Peyer's patch (tissue), 4 donors: ENCODE measurements at places on chromosomes 1 and 21. TPM values are rescaled to one million over a fixed set of nuclear protein-coding genes. Genes with fewer than 3 reads are reported as not detected.
A peak's percentile ranks its signal among the peaks of the same experiment; 100 is the strongest.

The FAM177B gene
- total RNA-seq: 14.9 TPM

- no peak for DNase-seq
Measured at GRCh38 chr1:226940806-226941067, 643 bp downstream of the COQ8A start.

The UBL4B gene
- not detected for total RNA-seq

The PAQR6 gene
- 3.6 TPM for total RNA-seq

- no peak for DNase-seq
Measured at GRCh38 chr1:117930173-117930447, 571 bp downstream of the WDR3 start.

- DNase-seq: no peak
Measured at GRCh38 chr1:17520473-17521319, 18.8 kb upstream of the ARHGEF10L start.

DNA sequence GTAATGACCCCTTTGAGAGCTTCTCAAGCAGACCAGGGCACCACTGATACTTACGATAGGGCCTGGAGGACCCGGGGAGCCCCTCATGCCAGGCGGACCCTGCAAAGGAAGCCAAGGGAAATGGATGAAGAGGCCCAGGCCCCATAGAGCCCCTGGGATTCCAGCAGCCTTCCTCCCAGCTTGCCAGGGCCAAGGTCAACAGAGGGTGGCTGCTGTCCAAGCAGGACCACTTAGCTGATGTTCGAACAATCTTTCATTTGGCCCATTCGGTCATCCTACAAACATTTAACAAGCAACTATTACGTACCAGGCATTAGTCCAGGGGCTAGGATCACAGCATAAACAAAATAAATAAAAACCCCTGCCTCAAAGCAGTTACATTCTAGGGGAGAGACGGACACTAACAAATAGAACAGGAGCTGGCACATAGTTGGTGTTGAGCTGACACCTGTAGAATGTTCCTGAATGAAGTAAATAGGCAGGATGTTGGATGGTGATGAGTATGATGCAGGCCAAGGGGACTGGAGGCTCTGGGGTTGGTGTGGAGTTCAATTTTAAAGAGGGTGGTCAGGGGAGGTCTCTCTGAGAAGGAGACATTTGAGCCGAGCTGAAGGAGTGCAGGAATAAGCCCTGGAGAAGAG lies 27.0 kb upstream of the PEF1 start:
- DNase-seq: no peak

The KRTAP21-1 gene
- total RNA-seq: not detected

- DNase-seq: peak; percentile 43
Measured at GRCh38 chr1:8343044-8343443, 25.1 kb downstream of the SLC45A1 start.

The UBE2U gene
- total RNA-seq: not detected

DNA sequence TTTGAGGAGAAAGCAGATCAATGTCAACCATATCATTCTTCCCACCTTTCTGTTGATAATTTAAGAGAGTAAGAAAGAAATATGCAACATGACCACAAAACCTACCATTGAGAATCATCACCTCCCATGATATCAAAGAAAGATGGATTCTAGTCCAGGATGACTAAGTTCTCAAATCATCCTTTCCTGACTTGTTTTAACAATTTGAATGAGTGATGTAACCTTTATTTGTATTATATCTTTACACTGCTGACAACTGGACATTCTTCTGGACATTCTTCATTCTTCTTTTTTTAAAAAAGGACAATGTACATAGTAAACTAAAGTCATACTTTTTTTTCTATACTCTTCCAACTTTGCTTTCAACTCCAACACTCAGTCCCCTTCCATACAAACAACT lies 9.5 kb downstream of the PSMB4 start:
- DNase-seq: no peak

DNA sequence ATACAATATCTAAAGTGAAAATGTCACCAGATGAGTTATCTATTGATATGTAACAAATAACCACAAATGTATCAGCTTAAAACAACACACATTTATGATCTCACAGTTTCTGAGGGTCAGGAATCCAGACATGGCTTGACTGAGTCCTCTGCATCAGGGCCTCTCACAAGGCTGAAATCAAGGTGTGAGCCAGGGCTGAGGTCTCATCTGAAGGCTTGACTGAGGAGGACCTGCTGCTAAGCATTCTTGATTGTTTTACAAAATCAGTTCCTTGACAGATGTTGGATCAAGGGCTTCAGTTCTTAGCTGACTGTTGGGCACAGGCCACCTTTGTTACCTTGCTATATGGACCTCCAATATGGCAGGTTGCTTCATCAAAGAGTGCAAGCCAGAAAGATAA lies 483.7 kb downstream of the CAMTA1 start:
- no peak for DNase-seq

GRCh38 chr21:18772404-18772803 lies 368.8 kb upstream of the TMPRSS15 start:
- no peak for DNase-seq

The SLC16A1 gene
- total RNA-seq: 33.1 TPM

- no peak for DNase-seq
Measured at GRCh38 chr1:29410476-29410875, 174.2 kb downstream of the PTPRU start.

GRCh38 chr21:43879348-43880110 lies 14.5 kb downstream of the AGPAT3 start:
- peak; percentile 43 for DNase-seq

The SRGAP2C gene
- 21.5 TPM for total RNA-seq

DNA sequence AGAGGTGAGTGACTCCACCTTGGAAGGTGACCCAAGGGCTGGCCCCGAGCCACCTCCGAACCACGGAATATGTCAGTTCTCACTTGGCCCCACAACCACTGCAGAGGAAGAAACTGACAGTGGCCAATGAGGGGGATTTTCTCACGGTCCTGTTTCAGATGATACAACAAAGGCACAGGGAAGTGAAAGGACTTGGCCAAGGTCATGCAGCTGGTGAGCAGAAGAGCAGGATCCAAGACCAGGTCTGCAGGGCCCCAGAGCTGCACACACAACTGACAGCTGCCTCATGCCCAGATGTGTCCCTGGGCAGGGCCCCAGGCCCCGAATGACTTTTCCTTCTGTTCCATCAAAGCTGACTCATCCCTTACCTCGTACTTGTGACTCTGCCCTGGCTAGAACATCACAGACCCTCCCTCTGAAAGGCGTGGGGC lies 25.8 kb upstream of the EVA1B start:
- no peak for DNase-seq

DNA sequence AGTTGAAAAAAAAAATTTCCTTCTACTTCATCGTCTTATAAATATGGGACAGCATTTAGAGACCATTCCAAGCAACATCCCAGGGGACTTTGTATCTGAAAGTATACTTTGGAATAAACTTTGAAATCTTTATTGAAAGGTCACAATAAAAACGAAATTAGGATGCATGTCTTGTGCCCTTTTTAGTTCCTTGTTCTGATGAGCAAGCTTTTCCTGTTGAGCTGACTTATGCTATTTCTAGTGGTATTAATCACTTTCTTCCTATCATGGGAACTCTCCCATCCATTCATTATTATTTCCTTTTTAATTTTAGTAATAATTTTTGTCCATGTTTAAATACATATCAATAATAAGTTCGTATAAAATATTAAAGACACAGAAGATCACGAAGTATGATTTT lies 4.0 kb upstream of the GBP2 start:
- no peak for DNase-seq

DNA sequence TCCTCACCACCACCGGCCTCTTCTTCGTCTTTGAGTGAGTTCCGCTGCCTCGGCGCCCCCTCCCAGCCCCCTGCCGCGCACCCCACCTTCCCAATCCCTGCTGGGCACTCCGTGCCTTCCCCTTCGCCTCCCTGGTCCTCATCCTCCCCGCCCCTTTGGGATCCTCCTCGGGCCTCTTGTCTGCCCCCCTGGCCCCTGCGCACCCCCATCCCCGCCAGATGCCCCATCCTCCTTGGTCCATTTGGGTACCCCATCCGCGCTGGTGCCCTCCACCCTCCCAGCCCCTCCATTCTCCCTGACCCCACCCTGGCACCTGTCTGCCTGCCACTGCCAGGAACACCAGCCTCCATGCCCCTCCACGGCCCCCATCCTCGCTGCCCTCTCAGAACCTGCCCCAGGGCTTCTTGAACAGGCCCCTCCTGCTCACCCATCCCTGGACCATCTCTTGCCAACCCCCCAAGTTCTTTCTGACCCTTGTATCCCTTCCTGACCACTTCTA lies 667 bp downstream of the ZDHHC18 start:
- no peak for DNase-seq
